Thyroid gland (tissue), 4 donors: ENCODE measurements at places on chromosomes 3 and 15. TPM values are rescaled to one million over a fixed set of nuclear protein-coding genes. Genes with fewer than 3 reads are reported as not detected.

The DLL4 gene
- total RNA-seq = 6.8 TPM

DNA sequence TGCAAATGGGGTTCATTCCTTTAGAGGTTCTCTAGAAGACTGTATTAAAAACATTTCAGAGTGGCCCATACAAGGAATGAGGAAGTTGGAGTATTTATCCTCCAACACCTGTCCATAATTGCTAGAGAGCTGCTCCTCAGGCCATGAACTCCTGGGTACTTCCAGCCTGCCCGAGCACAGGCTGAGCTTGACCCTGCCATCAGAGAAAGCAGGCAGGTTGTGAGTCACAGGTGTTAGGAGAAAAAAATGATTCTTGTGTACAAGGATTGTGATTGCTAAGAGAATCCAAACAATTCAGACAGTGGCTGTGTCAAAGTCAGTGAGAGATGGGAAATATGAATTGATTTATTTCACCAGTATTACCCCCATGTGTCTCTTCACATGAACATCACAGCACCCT is 156.8 kb upstream of the GADL1 start:
- no peak for DNase-seq
- H3K27ac ChIP-seq = no peak overlapping the region
- no peaks in the 10 kb centered on the region for H3K36me3 ChIP-seq
- no peaks in the 10 kb centered on the region for H3K27me3 ChIP-seq

The UBE2Q2 gene
- 35.8 TPM for total RNA-seq

The CIB2 gene
- total RNA-seq = 4.1 TPM

DNA sequence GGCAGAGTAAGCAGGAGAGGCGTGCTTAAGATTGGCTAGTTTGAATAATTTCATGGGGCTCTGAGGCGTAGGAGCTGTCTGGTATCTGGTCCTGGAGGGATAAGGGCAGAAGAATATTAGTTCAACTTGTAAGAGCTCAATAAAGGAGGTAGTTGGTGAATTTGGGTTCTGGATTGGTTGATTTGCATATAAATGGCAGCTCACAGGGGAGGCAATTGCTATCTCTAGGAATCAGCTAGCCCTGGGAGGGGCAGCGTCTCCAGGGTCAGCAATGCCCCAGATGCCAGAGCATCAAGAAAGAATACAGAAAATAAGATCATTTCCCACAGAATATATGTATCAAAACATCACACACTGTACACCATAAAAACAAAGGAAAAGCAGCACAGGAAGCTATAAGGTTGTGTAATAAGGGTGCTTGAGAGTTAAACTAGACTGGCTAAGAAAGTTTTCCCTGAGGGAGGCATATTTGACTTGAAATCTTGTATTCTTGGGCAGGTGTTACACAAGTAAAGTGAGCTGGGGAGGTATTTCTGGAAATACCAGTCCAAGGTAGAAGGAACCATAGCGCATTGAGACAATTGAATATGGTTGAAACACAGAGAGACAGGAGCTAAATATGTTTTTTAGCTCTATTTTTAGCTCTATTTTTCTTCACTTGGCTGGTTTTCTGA is 6.1 kb downstream of the MOBP start:
- H3K36me3 ChIP-seq = no peaks in the 10 kb centered on the region
- H3K4me1 ChIP-seq = no peaks in the 10 kb centered on the region
- no peaks in the 10 kb centered on the region for H3K27me3 ChIP-seq
- no peak for DNase-seq

- peaks cover 11% of the 10 kb centered on the region for H3K4me1 ChIP-seq
- H3K27ac ChIP-seq = no peak overlapping the region
- DNase-seq = no peak
- no peaks in the 10 kb centered on the region for H3K36me3 ChIP-seq
- no peak overlapping the region for H3K4me3 ChIP-seq
Measured at GRCh38 chr3:71461749-71462483, 121.6 kb downstream of the FOXP1 start.

DNA sequence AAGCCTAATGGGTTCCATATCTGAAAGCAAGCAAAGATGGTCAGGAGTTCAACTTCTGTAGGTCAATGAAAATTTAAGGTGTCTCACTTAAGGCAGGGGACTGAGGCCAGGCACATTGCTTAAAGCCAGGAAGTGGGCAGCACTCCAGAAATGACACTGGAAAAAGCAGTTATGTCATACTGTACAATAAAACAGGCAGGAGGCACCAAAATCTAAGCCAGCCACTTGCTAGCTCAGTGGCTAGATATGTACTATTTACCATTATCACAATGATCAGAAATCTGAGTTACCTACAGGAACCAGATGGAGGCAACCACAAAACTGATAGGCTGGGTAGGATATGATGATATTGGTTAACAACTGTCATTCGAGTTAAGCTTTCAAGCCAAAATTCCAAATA is 57.3 kb downstream of the FRMD5 start:
- no peak overlapping the region for H3K27ac ChIP-seq
- no peaks in the 10 kb centered on the region for H3K27me3 ChIP-seq
- no peak overlapping the region for H3K4me3 ChIP-seq

GRCh38 chr3:14699643-14700042 is 24.7 kb downstream of the C3orf20 start:
- no peak overlapping the region for H3K27ac ChIP-seq
- H3K27me3 ChIP-seq = no peaks in the 10 kb centered on the region
- no peaks in the 10 kb centered on the region for H3K36me3 ChIP-seq

The CPN2 gene
- not detected for total RNA-seq

GRCh38 chr3:27307566-27307965 is 61.6 kb downstream of the NEK10 start:
- no peaks in the 10 kb centered on the region for H3K36me3 ChIP-seq
- no peak overlapping the region for H3K4me3 ChIP-seq
- no peaks in the 10 kb centered on the region for H3K27me3 ChIP-seq
- DNase-seq = no peak
- no peaks in the 10 kb centered on the region for H3K4me1 ChIP-seq

The PXYLP1 gene
- total RNA-seq = 10.7 TPM

DNA sequence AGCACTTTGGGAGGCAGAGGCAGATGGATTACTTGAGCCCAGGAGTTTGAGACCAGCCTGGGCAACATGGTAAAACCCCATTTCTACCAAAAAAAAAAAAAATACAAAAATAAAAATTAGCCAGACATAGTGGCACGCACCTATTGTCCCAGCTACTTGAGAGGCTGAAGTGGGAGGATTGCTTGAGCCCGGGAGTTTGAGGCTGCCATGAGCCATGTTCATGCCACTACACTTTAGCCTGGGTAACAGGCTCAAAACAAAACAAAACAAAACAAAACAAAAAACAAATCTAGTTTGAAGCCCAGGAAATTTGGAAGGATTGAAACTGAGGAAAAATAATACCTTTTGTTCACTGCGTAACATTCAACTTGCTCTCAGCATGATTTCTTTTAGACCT is 16.6 kb downstream of the TMOD3 start:
- no peak overlapping the region for H3K4me3 ChIP-seq
- H3K27ac ChIP-seq = peak overlapping the region; percentile 34
- no peaks in the 10 kb centered on the region for H3K27me3 ChIP-seq

GRCh38 chr15:74222240-74223119 is 13.6 kb upstream of the CCDC33 start:
- no peak for DNase-seq
- H3K27me3 ChIP-seq = no peaks in the 10 kb centered on the region
- peaks cover 5% of the 10 kb centered on the region for H3K4me1 ChIP-seq
- H3K27ac ChIP-seq = no peak overlapping the region
- H3K4me3 ChIP-seq = no peak overlapping the region

GRCh38 chr3:110106805-110107204 is 769.5 kb upstream of the DPPA4 start:
- no peaks in the 10 kb centered on the region for H3K27me3 ChIP-seq

- peaks cover 5% of the 10 kb centered on the region for H3K4me1 ChIP-seq
- peak within 1 kb of the TSS; percentile 23 for H3K4me3 ChIP-seq
- no peak within 1 kb of the TSS for H3K27ac ChIP-seq
Measured at GRCh38 chr3:45795882-45796765, at the start of gene SLC6A20. Gene SLC6A20 (minus strand): TSS chr3:45796536. CDS start chr3:45796419, 117 bp downstream.

The SLC38A3 gene
- total RNA-seq = 5.0 TPM

The RBP2 gene
- not detected for total RNA-seq

DNA sequence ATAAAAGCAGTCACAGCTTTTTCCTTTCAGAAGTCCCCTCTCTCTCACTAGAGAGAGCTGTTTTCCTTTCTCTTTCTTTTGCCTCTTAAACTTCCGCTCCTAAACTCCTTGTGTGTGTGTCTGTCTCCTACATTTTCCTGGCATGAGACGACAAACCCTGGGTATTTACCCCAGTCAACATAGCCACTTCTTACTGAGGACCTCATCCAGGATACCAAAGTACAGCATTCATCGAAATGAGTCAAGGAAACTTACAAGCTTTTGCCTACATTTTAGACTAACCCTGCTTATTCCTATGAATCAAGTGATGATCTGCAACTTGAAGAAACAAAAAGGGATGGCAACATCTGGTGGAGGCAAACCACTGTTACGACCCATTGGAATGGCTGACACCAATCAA is 16.7 kb downstream of the PATL2 start:
- H3K36me3 ChIP-seq = no peaks in the 10 kb centered on the region
- no peak overlapping the region for H3K4me3 ChIP-seq
- H3K4me1 ChIP-seq = no peaks in the 10 kb centered on the region

DNA sequence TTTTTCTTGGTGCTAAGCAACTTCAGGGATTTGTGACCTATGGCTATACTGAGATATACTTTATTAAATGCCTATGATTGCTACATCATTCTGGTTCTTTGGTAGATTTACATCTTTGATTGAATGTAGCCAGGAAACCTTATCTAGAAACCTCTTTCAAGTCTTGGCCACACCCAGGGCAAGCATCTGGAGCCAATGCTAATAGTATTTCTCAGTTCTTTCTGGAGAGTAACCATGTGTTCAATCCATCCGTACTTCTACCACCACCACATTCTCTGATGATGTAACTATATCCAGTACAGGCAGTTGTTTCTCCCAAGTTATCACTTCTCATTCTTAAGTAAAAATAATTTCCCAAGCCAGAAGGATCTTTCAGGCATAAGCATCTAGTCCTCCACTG is 69.0 kb downstream of the NME9 start:
- no peak for DNase-seq
- no peaks in the 10 kb centered on the region for H3K27me3 ChIP-seq
- no peak overlapping the region for H3K27ac ChIP-seq
- H3K4me3 ChIP-seq = no peak overlapping the region
- no peaks in the 10 kb centered on the region for H3K4me1 ChIP-seq

GRCh38 chr3:194135516-194135805 is 487 bp upstream of the HES1 start:
- H3K27ac ChIP-seq = peak overlapping the region; percentile 97
- peaks cover 27% of the 10 kb centered on the region for H3K4me1 ChIP-seq
- H3K36me3 ChIP-seq = peaks cover 4% of the 10 kb centered on the region
- no peaks in the 10 kb centered on the region for H3K27me3 ChIP-seq

DNA sequence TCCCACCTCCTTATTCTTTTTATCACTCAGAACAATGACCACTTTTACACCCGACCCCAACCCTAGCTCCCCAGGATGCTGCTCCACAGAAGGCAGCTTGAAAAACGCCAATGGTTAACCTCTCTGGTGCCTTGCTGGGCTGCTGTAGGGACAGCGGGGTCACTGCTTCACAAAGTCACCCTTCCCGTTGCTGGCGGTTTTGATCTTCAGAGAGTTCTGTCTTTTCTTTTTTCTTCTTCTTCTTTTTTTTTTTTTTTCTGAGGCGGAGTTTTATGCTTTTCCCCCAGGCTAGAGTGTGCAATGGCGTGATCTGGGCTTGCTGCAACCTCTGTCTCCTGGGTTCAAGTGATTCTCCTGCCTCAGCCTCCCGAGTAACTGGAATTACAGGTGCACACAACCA is 20.7 kb downstream of the CEP19 start:
- no peak for DNase-seq
- H3K36me3 ChIP-seq = no peaks in the 10 kb centered on the region
- H3K4me3 ChIP-seq = no peak overlapping the region
- no peak overlapping the region for H3K27ac ChIP-seq
- no peaks in the 10 kb centered on the region for H3K27me3 ChIP-seq

The RHOV gene
- total RNA-seq = not detected

GRCh38 chr15:81520480-81520879 is 146.5 kb upstream of the TMC3 start:
- no peaks in the 10 kb centered on the region for H3K36me3 ChIP-seq
- DNase-seq = no peak
- H3K27me3 ChIP-seq = no peaks in the 10 kb centered on the region
- no peaks in the 10 kb centered on the region for H3K4me1 ChIP-seq

GRCh38 chr3:149536429-149536828 is 61.9 kb downstream of the TM4SF4 start:
- H3K27me3 ChIP-seq = no peaks in the 10 kb centered on the region
- peak; percentile 94 for DNase-seq
- no peaks in the 10 kb centered on the region for H3K36me3 ChIP-seq
- peak overlapping the region; percentile 84 for H3K27ac ChIP-seq
- H3K4me3 ChIP-seq = no peak overlapping the region

DNA sequence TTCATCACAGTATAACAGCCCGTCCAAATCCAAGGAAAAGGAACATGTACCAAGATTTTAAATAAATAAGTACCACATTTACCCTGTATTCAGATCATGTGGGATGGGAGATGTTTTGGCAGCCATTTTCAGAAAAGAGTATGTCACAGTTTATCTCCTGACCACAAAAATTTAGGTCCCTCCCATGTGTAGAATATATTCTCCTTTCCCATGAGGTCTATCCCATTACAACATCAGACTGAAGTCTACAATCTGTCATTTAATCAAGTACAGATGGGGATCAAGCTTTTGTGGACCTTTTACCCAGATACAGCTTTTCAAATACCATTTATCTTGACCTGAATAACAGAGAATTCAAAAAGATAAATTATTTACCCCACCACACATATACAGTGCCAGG is 444.5 kb downstream of the PLOD2 start:
- no peak overlapping the region for H3K27ac ChIP-seq
- H3K36me3 ChIP-seq = no peaks in the 10 kb centered on the region
- no peaks in the 10 kb centered on the region for H3K4me1 ChIP-seq

The MKRN2OS gene
- total RNA-seq = not detected

DNA sequence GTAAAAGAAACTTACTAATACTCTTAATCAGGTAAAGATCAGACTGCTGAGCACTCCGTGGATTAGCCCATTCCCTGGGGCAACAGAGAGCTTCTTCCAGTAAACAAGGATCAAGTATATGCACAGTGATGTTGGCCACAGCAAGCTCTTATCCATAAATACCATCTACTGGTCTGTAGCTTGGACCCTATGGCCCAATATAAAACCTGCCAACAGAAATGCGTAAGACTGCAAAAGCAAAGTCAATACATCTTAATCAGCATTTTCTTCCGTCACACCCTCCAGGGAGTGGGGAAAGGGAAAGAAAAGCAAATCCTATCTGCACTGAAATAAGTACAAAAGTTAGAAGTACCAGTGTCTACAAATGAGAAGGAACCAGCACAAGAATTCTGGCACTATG is 1082.1 kb downstream of the ZPLD1 start:
- DNase-seq = no peak
- no peaks in the 10 kb centered on the region for H3K4me1 ChIP-seq
- no peak overlapping the region for H3K27ac ChIP-seq
- H3K36me3 ChIP-seq = no peaks in the 10 kb centered on the region
- no peak overlapping the region for H3K4me3 ChIP-seq

GRCh38 chr15:68183616-68184315 is 21.4 kb downstream of the CALML4 start:
- peaks cover 26% of the 10 kb centered on the region for H3K4me1 ChIP-seq
- H3K36me3 ChIP-seq = peaks cover 15% of the 10 kb centered on the region

The TTLL13 gene
- 0.22 TPM for total RNA-seq
